Osteocyte (in vitro differentiated cells): ENCODE measurements at places on chromosomes 11 and 22. TPM values are rescaled to one million over a fixed set of nuclear protein-coding genes. Genes with fewer than 3 reads are reported as not detected.

GRCh38 chr11:34052608-34053160 is 1.2 kb downstream of the CAPRIN1 start:
- DNase-seq: no peak

- no peak for DNase-seq
Measured at GRCh38 chr11:72000202-72000867, 1.6 kb downstream of the IL18BP start.

DNA sequence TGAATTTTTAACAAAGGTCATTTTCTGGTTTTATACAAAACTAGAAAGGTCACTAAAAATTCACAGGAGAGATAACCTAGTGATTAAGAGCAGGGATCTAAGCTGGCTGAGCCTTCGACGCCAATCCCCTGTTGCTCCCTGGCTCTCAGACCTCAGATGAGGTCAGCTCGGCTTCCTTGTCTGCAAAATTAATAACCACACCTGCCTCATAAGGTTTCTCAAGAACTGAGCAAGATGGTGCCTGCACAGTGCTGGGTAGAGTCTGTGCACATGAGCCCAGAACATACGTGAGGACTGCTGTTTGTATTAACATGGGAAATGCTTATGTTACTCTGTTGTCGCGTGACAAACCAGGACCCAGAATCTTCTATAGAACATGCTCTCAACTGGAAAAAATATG is 24.4 kb upstream of the CD5 start:
- DNase-seq: no peak

DNA sequence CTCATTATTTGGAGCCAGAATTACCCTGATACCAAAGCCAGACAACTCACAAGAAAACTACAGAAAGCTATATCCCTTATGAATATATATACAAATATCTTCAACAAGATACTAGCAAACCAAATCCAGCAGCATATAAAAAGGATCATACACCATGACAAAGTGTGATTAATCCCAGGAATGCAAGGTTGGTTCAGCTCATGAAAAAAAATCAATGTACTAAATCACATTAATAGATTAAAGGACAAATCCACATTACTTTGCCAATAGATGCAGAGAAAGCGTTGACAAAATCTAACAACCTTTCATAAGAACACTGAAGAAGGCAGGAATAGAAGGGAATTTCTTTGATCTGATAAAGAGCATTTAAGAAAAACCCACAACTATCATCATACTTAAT is 50.4 kb upstream of the TEAD1 start:
- no peak for DNase-seq

DNA sequence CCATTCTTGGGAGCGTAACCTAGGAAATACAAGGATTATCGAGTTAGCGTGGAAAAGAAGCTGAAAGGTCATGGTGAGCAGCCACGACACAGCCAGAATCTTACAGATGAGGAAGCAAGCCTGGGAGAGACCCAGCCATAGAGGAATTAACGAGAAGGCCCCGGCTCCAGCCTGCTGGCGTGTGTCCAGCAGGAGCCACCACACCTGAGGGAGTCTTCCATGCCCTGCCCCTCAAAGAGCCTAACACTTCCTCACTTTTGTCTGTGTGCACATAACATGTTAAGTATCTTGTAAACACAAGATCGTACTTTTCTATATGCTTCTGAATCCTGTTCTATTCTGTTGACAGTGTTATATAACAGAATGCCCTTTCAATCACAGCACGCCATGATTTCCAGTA is 18.1 kb downstream of the CECR2 start:
- no peak for DNase-seq

GRCh38 chr11:96204366-96204659 is 138.7 kb downstream of the MAML2 start:
- no peak for DNase-seq

The MFRP gene
- total RNA-seq: not detected in 2 replicates

The KREMEN1 gene
- 2.9 and 5.4 TPM in 2 replicates for total RNA-seq

DNA sequence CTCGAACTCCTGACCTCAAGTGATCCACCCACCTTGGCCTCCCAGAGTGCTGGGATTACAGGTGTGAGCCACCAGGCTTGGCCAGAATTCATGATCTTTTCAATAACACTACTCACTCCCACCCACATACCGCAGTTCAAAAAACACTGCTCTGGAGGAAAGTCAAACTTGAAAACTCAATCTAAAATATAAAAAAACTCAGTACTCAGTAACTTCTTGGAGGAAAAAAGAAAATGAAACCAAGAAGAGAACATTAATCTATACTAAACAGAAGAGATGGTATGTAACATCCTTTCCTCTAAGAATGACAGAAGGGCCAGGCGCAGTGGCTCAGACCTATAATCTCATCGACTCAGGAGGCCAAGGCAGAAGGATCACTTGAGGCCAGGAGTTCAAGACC is 58.3 kb downstream of the MRTFA start:
- DNase-seq: no peak

DNA sequence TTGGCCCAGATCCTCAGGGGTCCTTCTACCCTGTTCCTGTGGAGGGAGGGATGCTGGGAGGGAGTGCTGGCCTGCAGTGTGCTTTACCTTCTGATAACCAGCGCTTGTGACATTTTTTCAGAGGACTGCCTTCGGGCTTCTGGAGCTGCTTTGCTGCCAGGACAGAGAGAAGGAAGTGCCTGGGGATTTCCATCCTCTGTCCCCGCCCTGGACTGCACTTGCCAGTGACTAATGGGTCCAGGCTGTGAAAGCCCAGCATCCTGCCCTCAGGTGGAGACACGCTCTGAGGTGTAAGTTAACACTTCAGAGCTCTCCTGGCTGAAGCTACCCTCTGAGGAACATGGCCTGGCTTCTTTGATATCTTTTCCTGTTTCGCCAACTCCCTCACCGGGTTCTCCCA is 158.7 kb upstream of the SYT13 start:
- no peak for DNase-seq

DNA sequence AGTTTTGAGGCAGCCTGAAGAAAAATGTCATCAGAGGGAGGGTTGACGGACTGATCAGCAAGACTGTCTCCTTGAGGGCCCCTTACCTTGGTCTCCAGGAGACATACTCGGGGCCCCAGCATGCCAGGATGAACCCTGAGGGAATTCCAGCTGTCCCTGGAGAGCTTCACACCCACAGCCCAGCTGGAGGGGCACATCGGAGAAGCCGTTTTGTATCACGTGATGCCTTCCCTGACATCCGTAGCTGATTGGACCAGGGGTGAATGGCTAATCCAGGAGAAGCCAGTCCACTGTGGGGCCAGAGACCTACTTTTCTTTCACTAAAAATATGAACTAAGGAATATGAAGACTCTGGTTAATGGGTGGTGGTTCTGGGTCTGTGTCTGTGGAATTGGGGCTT is 86.0 kb upstream of the TP53I11 start:
- DNase-seq: no peak
